NCI-H1436 (cell line): ENCODE measurements at places on chromosomes 1 and 21.

- no peak for DNase-seq
These were observed 5.7 kb upstream of the ARID1A start for GRCh38 chr1:26690157-26690556.

DNA sequence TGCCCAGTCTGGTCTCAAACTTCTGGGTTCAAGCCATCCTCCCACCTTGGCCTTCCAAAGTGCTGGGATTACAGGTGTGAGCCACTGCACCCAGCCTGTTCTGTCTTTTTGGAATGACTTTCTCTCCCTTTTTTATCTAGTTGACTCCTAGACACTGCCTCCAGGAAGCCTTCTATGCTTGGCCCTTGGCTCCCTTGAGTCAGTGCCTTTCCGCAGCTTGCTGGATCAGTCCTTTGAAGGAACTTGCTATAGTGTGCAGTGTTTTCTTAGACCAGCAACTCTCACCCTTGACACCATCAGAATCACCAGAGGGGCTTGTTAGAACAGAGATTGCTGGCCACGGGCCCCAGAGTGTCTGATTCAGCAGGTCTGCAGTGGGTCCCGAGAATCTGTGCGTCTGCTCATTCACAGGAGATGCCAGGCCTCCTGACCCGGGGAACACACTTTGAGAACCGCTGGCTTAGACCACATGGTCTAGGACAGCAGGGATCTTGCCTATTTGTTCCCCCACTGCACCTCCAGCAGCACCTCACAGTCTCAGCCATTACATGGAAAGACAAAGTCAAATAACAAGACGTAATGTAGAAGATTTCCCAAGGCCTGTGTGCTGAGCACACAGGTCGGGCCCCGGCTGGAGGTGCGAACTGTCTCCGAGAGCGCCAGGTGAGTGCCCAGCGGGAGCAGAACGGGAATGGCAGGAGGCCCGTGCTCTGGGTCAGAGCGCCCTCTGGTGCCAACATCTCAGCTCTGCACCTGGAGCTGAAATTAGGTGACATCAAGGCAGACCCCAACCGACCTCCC is 27.4 kb upstream of the CTPS1 start:
- DNase-seq: peak; percentile 72

- peak; percentile 67 for DNase-seq
These were observed 14.0 kb downstream of the RHBG start for GRCh38 chr1:156383023-156383422.

DNA sequence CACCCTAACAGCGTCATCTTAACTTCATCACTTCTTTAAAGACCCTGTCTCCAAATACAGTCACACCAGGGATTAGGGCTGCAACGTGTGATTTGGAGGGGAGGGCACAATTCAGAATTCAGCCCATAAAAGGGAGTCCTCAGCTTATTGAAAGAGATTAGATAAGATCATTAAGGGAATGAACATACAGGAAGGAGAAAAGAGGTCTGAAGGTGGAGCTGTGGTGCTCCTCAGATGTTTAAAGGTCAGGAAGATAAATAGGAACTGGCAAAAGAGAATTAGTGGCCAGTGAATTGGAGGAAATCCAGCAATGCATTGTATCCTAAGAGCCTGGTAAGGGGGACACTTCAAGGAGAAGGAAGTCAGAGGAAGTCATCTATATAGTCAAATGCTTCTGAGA is 113.5 kb downstream of the PROX1 start:
- no peak for DNase-seq

- DNase-seq: no peak
These were observed 61.6 kb downstream of the HS2ST1 start for GRCh38 chr1:86975993-86976550.

- DNase-seq: peak; percentile 66
These were observed 133.4 kb downstream of the COP1 start for GRCh38 chr1:176073524-176074157.

- DNase-seq: no peak
These were observed 13.0 kb upstream of the NEK7 start for GRCh38 chr1:198143797-198144196.

DNA sequence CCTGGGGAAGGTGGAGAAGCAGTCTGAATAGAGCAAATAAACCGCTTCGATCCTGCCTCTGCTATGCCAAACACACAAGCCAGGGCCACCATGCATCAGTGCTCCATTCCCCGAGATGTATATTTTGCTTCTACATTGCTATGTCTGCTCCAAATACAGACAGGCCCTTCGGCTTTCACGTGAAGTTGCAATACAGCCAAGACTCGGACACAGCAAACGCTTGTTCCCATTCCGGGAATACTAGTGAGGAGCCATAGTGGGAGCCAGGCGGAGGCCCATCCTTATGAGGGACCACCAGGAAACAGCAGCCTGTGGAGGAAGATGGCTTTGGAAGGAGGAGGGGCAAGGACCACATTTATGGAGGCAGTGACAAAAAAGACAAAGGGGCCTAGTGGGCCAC is 22.6 kb downstream of the ERI3 start:
- DNase-seq: no peak

DNA sequence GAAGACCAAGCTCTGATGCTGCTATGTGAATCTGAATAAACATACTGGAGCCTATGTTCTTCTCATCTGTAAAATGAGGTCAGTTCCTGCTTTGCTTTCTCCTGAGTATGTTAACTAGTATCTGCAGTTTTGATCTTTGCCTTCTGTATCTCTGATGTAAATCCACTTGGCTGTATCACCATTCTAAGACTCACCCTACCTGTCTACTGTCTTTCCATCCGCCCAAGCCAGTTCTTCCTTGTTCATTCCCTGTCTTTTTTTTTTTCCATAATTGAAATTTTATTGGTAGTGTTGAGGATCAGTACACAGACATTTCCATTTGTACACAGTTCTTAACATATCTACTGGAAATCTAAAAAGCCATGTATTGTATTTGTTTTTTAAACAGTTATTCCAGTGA is 31.3 kb downstream of the MAST2 start:
- no peak for DNase-seq

DNA sequence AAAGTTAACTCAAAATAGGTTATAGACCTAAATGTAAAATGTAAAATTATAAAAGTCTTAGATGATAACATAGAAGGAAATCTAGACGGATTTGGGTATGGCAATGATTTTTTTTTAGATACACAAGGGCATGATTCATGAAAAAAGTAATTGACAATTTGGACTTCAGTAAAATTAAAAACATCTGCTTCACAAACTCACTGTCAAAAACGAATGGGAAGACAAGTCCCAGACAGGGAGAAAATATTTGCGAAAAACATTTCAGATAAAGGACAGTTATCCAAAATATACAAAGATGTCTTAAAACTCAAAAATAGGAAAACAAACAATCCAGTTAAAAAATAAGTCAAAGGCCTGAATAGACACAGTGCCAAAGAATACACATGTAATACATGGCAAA is 9.7 kb upstream of the PTGS2 start:
- DNase-seq: no peak

DNA sequence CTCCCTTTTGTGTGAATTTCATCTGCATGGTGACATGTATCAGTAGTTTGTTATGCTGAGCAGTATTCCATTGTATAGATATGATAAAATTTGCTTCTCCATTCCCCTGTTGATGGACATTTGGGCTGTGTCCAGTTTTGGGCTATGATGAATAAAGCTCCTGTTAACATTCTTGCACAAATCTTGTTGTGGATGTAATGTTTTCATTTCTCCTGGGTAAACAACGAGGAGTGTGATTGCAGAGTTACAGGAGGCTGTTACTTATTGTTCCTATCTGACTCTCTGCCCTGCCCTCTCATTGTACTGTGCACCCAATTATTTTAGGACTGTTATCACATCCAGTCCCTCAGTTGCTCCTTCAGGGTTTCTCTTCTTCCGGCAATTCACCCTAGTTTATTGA is 24.2 kb downstream of the MAPKAPK2 start:
- DNase-seq: no peak

DNA sequence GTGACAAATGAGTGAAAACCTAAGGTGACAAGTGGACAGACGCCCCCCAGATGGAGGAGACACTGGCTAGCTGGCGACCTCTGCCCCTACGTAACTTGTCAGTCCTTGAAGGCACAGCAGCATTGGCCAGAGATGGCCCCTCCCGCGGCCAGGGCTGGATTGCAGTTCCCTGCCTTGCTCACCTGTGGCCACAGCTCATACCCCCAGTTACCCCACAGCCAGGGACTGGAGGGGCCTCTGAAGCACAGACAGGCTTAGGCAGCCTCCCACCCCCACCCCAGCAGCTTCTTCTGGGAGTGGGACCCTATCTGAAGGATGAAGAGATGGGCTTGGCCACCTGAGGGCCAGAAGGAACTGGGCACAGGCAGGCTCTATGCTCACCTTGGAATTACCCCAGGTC is 3.7 kb downstream of the HES3 start:
- no peak for DNase-seq

GRCh38 chr1:153384958-153385580 is 5.8 kb downstream of the S100A8 start:
- DNase-seq: no peak

DNA sequence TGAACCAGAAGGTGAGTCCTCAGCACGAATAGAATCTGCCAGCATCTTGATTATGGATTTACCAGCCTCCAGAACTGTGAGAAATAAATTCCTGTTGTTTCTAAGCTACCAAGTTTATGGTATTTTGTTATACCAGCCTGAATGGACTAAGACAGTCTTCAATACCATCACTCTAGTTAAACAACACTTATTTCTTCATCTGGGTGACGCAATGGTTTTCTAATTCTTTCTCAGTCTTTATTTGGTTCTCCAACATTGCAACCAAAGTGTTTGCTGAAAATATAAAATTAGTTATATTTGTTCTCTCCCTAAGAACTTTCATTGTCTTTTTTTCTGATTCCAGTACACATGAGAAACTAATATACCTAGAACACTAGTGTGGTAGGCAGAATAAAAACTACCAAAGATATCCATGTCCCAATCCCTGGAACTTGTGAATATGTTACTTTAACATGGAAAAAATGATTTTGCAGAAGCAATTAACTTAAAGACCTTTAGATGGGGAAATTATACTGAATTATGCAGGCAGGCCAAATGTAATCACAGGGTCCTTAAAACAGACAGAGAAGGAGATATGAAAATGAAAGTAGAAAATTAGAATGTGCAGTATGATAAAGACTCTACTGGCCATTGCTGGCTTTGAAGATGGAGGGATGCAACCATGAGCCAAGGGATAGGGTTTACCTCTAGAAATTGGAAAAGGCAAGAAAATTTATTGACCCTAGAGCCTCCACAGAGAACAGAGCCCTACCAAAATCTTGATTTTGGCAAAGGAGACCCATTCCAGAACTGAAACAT is 1115.1 kb downstream of the PLA2G4A start:
- DNase-seq: no peak

GRCh38 chr1:154775621-154776605 is 94.2 kb downstream of the KCNN3 start:
- no peak for DNase-seq

DNA sequence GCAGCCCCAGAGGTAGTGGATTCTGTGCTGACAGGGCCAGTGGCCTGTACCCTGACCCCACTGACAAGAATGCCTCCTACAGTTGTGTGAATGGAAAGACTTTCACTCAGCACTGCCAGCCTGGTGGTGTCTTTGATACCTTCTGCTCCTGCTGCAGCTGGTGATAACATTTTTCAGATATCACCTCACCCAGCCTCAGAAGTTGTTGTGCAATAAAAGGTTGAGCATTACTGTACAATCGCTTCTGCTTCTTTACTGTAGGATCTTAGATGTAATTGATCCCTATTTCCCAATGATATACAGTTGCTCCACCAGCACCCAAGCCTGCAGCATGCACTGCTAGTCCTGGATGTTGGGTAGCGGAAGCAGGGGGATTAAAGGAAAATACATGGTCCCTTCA is 4.8 kb upstream of the CHIA start:
- DNase-seq: no peak

DNA sequence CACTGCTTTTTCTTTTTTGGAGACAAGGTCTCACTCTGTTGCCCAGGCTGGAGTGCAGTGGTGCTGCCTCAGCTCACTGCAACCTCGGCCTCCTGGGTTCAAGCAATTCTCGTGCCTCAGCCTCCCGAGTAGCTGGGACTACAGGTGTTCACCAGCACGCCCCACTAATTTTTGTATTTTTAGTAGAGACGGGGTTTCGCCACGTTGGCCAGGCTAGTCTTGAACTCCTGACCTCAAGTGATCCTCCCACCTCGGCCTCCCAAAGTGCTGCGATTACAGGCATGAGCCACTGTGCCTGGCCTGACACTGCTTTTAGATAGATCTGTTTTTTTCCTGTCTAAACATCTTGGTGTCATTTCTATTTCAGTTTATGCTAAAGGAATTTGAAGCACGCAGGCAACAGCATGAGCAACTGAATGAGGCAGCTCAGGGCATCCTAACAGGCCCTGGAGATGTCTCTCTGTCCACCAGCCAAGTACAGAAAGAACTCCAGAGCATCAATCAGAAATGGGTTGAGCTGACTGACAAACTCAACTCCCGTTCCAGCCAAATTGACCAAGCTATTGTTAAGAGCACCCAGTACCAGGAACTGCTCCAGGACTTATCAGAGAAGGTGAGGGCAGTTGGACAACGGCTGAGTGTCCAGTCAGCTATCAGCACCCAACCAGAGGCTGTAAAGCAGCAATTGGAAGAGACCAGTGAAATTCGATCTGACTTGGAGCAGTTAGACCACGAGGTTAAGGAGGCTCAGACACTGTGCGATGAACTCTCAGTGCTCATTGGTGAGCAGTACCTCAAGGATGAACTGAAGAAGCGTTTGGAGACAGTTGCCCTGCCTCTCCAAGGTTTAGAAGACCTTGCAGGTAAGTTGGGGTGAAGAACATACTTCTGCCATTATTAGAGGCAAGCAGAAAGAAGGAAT is 106.1 kb upstream of the BMP8A start:
- no peak for DNase-seq

DNA sequence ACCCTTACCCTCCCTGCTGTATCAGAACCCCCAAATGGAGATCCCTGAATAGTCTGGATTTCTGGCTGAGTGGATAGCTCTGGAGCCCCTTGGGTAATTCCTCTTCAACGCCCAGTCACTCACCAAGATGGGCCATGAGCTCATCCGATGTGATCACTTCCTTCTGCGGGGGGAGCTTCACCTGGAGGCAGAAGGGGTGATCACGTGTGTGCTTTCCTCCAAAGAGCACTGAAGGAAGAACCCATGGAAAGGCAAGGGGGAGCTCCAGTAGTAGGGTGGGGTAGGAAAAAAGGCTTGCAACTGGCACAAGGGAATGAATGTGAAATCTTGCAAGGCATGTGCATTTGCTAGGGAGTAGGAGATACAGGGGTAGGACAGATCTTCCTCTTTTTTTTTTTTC is 5.1 kb downstream of the MINDY1 start:
- DNase-seq: no peak

DNA sequence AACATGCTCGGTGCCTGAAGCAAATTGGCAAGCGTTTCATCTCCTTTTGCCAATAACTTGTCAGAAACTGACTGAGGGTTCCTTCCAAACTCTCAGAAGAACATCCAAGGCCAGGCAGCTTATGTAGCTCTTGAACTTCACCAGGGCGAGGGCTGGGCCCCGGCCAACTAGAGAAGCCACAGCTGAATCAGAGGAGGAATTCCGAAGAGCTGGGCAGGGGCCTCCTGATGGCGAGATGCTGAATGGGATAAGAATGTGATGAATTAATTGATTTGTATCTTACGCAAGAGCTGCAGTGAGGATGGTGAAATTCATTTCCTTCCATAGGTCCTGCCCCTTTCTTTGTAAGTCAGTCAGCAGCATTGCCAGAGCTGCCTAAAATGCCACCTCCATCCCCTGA is 345.8 kb downstream of the KIF26B start:
- no peak for DNase-seq
